ENCODE measurements at places on chromosomes 5 and 9.
A peak's percentile ranks its signal among the peaks of the same experiment; 100 is the strongest.

- DNase-seq = no peak
These were observed 91.4 kb downstream of the ADAMTS12 start for GRCh38 chr5:33800241-33800950.

DNA sequence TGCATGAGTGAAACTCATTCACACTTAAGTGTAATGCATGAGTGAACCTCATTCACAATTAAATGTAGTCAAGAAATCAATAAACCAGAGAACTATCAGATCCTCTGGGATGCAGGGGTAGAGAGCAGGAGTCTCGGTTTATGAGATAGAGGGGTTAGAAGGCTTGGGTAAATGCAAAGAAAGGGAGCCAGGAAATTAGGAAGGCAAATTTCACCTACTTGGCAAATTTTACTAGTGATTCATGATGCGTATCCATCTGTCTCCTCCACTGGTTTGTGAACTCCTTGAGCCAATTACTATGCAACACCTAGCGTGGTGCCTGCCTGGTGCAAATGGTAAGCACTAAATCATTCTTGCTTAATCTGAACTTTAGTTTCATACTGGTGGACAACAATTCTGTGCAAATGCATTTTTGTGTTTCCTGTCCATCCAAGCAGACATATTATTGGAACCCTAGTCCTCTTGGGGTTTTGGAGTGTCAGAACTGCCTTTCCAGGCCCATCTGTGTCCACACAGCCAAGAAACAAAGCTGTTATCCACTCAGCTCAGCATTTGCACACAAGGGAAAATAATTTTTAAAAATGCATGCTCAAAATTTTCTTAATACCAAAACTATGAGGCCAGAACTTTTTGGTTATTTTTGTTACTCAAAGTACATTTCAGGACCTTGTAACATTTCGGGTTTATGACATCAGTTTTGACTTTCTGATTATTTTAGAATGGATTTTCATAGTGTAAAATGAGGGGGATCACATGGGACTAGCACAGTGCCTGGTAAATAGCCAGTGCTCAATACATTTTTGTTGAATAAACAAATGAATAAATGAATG is 5.2 kb downstream of the HAPLN1 start:
- no peak for DNase-seq

DNA sequence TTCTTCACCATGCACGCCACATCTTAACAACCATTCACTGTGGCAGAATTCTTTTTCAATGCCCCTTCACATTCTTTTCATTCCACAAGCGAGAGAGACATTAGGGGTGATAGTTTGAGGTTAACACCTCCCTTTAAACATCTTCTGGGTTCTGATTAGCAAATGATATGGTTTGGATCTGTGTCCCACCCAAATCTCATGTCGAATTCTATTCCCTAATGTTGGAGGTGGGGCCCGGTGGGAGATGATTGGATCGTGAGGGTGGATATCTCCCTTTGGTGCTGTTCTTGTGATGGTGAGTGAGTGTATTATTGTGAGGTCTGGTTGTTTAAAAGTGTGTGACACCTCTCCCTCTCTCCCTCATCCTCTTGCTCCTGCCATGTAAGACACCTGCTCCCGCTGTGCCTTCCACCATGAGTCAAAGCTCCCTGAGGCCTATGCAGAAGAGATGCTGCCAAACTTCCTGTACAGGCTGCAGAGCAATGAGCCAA is 46.1 kb upstream of the RAI14 start:
- no peak for DNase-seq

DNA sequence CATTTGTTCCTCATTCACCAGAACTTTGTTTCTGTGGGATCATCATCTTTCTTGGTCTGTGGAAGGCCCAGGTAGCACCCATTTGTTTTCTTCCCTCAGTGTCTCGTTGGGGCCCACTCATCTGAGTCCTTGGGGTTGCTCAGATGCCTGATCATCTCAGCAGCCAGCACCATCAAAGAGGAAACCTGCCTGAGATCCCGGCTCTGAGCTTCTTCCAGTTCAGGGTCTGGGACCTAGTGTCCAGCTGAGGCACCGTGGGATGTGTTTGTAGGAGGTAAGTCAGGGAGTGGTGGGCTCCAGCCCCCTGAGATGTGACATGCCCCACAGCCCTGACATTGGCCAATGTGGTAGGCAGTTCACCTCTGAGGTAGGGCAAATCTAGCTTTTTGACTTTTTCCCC is 9.4 kb upstream of the CD180 start:
- no peak for DNase-seq

GRCh38 chr9:95461448-95462248 is 55.1 kb downstream of the PTCH1 start:
- no peak for DNase-seq

- peak; percentile 24 for DNase-seq
These were observed 53.5 kb downstream of the ZFR start for GRCh38 chr5:32390819-32391591.

DNA sequence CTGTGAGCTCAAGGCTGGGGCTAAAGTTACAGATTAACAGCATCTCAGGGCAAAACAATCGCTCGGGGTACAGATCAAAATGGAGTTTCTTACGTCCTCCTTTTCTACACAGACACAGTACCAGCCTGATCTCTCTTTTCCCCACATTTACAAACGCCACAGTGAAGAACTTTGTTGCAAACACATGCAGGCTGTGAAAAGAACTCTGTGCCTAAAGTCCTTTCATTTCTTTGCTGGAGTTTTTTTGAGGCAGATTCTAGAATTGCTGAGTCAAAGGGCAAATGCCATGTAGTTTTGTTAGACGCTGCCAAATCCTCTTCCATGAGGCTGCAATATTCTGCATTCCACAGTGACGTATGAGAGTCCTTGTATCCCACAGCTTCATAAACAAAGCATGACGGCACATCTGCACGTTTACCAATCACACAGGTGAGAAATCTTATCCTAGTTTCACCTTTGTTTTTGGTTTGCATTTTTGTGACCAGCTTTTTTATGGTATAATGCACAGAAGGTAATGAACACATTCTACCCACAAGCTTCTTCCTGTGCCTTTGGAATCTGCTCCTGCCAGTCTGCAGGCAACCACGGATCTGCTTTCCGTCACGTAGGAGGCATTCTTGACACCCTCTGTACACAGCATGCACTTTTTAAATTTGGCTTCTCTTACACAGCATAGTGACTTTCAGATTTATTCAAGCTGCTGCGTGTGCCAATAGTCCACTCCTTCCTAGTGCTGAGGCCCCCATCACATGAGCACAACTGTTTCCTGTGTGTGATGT is 44.6 kb upstream of the LPCAT1 start:
- DNase-seq = no peak

GRCh38 chr5:119913425-119913824 is 284.1 kb downstream of the FAM170A start:
- DNase-seq = no peak

GRCh38 chr5:149341876-149342275 is 3.4 kb upstream of the GRPEL2 start:
- no peak for DNase-seq

GRCh38 chr5:139951296-139951924 is 91.7 kb downstream of the NRG2 start:
- DNase-seq = no peak

GRCh38 chr5:140408750-140409241 is 7.2 kb downstream of the ANKHD1 start:
- DNase-seq = no peak

- DNase-seq = no peak
These were observed 82.6 kb upstream of the EQTN start for GRCh38 chr9:27379311-27380251.

DNA sequence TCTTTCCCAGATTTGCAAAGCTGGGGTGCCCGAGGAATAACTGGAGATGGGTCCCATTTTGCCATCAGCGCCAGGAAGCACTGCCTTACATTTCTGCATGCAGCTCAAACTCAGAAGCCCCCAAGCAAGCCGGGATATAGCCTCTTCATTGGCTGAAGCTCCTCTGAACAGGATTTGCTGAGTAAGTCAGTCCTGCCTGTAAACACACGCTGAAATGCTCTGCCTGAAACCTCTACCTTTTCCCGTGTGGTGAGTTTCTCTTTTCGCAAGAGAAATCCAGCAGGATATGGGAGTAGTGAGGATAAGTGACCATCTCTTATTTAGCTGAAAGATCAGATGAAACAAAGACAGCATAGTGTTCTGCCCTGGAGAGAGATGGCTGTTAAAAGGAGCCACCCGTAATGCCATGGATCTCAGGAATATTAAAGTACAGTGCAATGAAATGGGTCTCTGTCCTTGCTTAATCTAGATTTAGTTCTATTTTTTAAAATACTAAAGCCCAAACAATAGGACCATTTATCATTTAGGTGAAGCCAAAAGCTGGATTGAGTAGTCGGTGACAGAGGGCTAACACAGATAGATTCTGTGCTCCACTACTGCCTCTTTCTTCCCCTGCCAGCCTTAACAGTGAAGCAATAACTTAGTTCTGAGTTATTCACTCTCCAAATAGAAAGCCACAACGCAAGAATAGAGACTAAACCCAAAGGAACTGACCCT is 177.5 kb upstream of the PPP2R2B start:
- no peak for DNase-seq

DNA sequence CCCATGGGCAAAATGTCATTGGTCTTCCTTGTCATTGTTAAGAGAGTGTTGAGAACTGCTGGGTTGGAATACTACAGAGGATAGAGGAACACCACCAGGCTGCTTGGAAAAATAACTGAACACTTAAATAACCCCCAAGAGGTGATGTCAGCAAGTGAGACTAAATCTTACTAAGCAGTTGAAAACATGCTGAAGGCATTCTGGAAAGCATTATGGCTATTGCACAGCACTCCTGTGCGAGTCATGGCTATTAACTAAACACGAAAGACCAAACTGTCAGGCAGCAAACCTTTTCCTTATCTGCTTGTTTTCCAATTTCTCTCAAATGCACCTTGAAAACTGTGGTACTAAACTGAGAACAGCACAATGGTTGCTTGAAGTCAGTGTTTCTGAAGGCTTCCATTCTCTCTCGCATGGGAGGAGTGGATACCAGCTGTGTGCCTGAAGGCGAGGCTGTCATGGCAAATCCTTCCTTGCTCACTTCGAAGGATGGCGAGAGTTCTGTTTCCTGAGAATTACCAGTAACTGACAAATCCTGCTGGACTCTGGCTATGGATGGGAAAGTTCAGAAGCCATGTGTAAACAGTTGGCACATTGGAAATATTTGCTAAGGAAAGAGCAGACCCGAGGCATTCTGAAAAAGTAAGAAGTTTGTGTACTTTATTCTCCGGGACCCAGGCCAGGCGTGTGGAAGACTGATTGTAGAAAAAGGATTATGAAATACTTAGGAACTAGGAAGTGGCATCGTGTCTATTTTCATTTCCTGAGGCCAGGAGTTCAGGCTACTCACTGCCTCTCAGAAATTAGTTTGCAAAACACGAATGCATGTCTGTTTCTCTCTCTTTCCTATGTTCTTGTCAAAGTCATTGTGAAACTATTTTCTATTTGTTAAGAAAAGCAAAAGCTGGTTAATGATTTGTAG is 182.1 kb downstream of the DMRT2 start:
- DNase-seq = no peak

GRCh38 chr9:109010746-109011145 is 2.6 kb downstream of the CTNNAL1 start:
- DNase-seq = peak; percentile 61

DNA sequence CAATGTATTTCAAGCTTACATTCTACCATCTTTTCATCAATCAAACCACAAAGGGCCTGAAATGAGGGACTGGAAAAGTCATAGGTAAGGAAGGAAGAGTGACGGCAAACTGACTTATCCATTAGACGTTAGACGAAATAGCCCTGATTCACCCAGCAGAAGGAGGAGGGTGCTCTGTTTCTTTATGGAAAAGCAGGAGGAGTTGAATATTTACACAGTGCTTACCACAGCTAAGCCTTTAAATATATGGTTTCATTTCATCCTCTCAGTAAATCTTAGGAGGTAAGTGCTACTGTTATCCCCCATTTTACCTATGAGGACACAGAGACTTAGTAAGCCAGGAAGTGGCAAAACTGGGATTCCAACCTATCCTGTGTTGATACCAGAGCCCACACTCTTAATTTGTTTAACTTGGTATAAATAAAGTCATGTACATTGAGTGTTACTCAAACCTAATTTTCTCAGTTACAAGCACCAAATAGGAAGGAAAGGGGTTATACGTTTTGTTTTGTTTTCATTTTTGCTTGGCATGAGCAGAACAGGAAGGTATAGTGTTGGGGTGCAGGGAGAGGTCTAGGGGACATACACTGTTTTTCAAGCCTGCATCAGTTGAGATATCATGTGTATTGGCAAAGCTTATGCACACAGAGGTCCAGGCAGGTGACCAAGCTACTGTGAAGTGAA is 98.1 kb upstream of the IFNK start:
- DNase-seq = no peak

DNA sequence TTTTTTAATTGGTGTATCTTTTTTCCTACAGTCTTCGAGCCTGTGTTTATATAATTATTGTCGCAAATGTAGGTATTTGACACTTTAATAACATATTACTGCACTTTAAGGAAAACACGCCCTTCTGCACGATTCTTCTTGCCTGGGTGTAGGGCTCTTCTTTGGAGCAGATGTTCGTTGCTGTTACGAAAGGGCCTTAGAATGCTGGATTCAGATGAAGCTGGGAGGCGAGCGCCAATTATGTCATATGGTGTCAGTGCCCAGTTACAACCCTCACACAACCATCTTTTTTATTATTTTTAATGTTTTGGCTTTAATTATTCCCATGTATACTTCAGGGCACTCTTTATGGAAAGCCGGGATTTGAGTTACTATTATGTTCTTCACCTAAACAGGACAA is 553.0 kb downstream of the EBF1 start:
- no peak for DNase-seq

DNA sequence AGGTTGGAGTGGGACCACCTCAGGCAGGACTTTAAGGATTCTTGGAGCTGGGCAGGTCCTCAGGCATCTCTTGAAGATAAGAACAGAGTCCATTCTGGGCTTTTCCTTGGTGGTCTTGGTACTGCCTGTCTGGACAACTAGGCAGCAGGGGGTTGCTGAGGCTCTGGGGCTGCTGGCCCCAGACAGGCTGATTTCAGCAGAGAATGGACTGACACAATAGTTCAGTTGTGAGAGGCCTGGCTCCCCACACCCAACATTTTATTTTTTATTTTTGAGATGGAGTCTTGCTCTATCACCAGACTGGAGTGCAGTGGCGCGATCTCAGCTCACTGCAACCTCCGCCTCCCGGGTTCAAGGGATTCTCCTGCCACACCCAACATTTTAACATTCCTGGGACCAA is 4.6 kb downstream of the ANGPTL2 start:
- no peak for DNase-seq

- peak; percentile 35 for DNase-seq
These were observed 926.3 kb upstream of the ARRDC3 start for GRCh38 chr5:92309336-92309991.

DNA sequence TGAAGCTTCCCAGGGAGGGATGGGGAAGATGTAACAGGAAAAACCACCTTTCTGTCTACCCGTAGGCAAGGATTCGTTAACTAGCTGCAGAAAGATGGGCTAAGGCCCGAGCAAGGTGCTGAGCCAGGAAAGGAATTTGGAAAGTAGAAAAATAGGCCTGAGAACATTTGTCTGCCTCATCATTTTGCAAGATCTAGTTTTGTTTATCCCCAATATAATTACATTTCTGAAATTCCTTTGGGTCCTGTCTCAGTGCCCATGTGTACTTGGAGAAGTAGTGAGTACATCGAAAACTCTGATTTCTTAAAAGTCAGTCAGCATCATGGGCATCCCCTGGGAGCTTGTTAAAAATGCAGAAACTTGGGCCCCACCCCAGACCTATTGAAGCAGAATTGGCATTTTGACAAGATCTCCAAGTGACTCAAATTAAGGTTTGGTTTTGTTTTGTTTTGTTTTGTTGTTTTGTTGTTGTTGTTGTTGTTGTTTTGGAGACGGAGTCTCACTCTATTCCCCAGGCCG is 52.1 kb upstream of the CEMIP2 start:
- peak; percentile 12 for DNase-seq
